ENCODE measurements at places on chromosomes 3 and 15.

- no peak for DNase-seq
Observed at GRCh38 chr15:78449220-78449999, 11.4 kb downstream of the IREB2 start.

GRCh38 chr3:133479895-133480669, 80.2 kb downstream of the BFSP2 start:
- no peak for DNase-seq

DNA sequence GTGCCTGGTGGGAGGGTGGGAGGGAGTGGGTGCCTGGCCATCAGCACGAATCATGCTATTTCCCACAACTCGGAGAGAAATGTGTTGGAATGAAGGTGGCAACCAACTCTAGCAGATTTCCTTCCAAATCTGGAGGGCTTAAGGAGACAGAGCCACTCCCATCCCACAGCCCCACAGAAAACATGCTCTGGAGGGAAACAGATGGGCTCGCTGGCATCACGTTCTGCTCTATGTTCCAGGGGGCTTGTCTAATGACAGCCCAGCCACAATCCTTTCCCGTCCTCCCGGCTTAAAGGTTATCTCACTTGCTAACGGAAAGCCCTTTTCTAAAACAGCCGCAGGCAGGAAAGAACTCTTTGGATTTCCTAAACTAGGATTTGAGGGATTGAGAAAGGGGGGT, 65.3 kb downstream of the ADAMTS17 start:
- no peak for DNase-seq

DNA sequence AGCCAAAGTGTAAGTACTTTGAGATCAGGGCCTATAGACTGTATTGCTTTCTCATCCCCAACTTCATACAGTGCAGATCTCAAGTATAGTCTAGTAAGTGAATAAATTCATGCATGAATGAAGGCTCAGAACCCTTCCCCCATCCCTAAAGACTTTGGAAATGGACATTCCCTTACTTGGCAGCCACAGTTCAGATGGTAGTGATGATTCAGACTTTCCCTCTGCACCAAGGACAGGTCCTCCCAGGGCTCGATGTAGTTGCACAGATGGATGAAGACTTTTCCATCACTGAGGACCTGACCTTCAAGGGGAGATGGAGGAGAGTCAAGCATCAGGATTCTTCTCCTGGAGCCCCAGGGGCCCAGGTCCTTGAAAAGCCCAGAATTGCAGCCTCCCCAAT, 4.6 kb downstream of the TIMP4 start:
- DNase-seq = no peak

DNA sequence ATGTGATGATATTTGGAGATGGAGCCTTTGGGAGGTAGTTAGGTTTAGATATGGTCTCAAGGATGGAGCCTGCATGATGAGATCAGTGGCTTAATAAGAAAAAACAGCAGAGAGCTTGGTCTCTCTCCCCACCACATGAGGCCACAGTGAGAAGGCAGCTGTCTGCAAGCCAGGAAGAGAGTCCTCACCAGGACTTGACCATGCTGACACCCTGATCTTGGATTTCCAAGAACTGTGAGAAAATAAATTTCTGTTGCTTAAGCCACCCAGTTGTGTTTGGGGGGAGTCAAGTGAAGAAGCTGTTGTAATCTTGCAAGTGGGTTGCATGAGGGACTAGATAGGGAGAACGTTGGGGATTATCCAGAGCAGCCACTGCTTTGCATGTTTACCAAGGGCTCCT, 62.3 kb upstream of the TNFAIP8L3 start:
- DNase-seq = no peak

DNA sequence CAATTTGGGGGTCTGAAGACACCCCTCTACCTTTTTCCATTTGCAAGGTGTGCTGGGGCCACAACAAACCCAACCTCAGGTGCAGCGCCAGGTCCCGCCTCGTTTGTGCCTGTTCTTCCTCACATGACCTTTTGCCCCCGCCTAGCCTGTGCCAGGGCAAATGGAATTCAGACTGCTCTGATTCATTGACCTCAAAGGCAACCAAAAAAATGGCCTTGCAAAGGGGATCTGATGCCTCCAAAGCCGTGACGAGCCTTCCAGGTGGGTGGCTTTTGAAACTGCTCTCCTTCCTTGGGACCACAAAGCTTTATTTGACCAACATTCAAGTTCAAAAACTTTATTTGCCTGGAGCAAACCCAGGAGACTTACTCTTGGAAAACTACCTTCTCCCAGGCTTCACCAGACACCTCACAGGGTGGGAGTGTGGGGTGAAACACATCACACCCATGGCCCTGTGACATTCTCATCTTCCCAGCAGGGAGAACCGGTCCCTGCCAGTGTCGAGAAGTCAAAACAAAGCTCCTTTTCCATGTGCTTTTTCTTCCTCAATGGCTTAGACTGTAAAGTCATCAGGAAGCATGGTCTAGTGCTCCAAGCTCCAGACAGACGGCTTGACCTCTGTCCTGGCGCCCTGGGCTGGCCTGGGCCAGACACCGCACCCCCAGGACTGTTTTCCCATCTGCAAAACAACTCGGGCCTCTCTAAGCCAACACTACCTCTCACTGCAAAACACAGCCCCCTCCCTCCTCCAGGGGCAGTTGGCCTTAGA, 103.9 kb upstream of the HES1 start:
- DNase-seq = no peak

DNA sequence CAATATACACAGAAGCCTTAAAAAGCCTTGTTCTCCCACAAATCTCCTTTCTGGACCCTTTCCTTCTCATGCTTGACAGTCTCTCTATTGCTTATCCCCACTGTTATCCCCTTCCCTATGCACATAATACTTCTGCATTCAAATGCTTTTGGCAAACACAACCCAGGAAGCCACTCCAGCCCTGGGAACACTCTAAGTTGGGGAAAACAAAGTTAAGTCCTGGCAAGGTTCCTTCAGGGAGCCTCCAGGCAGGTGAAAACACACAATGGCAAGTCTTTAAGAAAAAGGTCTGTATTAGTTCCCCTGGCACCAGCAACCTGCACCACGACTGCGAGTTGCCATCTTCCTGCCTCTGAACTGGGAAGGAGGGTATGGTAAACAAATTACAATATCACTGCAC, 19.7 kb upstream of the GANC start:
- no peak for DNase-seq

- no peak for DNase-seq
Observed at GRCh38 chr15:36843822-36844221, 256.5 kb downstream of the MEIS2 start.

GRCh38 chr3:116285781-116286421, 159.4 kb downstream of the LSAMP start:
- no peak for DNase-seq

- no peak for DNase-seq
Observed at GRCh38 chr3:195771646-195772300, 40.0 kb downstream of the MUC4 start.

All from T1000 (cell line).